T-helper 1 cell (primary cell): ENCODE measurements at places on chromosomes 7 and 10.

GRCh38 chr7:129095258-129095657 is 40.3 kb upstream of the TNPO3 start:
- no peak for DNase-seq

- DNase-seq = no peak
These were observed 38.7 kb downstream of the RAB18 start for GRCh38 chr10:27542812-27543211.

- no peak for DNase-seq
These were observed 5.6 kb upstream of the TRIP6 start for GRCh38 chr7:100861616-100861985.

DNA sequence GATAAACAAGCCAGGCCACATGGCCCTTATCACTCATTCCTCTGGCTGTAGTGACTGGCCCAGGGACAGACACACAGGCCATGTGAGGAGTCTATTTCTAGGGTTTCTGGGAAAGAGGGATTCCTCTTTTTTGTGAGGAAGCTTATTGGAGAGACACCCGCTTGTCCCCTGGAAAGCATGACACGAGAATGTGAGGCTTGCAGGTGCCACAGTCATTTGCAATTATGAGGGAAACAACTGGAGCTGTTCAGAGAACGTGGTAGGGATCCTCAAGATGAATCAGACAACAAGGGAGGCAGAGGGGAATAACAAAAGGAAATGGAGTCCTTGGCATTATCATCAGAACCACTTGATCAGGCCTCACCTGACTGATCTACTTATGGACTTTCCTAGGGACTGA is 64.5 kb downstream of the ADCYAP1R1 start:
- no peak for DNase-seq

DNA sequence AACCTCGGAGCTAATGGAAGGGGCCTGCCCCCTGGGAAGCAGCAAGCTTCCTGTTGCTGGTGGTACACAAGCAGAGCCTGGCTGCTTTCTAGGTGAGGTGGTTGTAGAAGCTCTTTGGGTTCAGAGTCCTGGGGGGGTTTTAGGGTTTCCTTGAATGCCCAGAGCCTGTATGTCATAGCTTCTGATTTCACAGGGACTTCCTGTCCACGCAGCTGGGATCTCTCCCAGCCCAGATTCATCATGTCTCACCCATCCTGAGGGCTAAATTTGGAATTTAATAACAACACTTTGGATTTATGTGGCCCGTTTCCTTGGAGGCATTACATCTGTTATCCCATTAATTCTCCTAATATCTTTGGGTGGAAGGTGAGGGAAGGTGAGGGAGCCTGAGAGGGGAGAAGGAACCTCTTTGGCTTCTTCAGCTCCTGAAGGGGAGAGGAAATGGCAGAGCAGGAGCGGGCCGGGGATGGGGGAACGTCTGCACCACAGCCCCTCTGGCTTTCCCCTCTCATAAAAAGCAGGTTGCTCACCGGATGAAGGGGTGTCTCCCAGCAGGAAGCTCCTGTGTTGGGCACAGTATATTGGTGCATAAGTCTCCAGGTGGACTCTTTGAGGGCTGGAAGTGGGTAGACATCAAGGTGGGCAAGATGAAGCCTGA is 19.7 kb downstream of the RPS24 start:
- no peak for DNase-seq

- no peak for DNase-seq
These were observed 669.1 kb upstream of the NRP1 start for GRCh38 chr10:34003561-34003960.

- DNase-seq = no peak
These were observed 6.9 kb upstream of the ZNF485 start for GRCh38 chr10:43599333-43599732.

DNA sequence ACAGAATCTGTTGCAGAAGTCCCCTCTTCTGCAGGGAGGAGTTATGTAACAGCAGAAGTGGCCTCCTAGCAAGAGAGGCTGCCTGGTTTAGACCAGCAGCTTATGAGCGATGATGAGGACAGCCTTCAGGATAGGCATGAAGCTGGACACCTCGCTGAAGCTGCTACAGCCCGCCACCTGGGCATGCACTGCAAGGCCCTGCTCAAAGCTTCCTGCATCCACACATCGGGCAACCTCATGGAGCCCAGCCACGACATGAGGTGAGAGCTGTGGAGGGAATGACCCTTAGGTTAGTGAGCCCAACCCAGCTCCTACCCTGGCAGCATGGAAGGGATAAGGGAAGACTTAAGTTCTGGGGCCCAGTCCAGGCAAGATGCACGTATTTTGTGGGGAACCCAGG is 24.7 kb downstream of the WNT8B start:
- DNase-seq = no peak

DNA sequence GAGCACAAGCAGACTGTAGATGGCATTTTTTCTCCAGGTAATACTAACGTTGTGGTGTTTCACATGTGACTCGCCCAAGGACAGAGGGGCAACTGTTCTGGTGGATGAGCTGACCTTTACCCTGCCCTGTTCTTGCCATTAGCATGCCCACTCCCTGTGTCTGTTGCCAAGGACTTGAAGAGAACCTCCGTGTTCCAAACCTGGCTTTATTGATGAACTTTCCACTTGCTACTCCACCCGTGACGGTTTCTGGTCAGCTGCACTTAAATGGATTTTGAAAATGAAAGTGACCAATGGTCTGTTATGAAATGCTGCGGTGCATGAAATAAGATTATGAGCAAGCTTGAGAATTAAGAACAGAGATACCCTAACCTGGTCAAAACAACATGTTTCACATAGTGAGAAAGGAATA is 30.4 kb downstream of the LRRC4 start:
- DNase-seq = no peak

DNA sequence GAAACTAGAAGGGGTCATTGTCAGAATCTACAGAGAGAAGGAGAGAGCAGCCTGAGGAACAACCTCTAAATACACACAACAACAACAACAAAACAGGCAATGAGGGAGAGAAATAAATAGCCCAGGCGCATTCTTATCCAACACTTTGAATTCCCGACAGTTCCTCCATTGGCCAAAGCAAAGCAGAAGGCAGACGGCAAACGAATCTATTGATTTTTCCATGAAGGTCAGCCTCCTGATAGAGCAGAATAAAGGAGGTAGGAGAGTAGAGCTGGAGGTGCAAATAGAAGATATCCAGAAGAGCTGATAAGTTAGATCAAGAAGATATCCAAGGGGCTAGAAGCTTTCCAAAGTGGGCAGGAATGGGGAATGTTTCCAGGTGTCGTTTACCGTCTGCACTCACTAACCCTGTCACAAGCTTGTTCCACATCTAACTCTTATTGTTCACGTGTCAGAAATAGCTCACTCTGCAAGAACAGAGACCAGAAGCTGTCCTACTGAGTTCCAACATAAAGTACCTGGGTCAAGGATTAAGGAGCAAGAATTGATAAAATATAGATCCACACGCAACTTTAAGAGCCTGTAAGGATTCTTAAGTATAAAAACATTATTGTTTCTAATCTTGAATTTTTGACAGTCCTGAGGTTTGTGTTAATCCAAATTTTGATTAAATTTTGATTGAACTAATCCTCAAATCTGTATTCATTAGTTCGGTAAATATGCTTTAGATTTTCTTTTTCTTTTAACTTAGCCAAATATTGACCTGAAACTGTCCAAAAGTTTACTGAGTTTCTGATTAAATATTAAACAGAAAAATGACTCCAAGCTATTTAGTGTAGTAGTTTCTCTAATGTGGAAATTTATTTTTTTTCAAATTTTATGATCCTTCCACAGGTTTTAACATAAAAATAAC is 45.7 kb downstream of the PTN start:
- DNase-seq = no peak

DNA sequence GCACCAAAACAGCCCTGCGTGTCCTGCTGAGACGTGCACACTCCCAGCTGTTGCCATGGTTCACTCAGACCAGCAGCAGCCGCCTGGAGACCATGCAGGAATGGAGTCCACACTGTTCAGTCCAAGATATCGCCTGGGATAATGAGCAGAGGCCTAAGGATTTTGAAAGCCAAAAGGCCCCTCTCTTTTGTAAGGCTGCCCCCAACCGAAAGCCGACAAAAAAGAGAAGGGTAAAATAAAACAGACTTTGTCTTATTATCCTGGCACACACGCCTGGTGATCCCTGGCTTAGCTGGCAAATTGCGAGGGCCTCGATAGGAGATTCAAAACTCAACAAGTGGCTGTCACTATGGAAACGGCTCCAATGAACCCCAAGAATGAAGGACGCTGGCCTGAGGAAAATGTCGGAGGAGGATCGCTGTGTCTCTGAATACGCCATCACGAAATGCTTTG is 263.6 kb downstream of the SKIDA1 start:
- no peak for DNase-seq

DNA sequence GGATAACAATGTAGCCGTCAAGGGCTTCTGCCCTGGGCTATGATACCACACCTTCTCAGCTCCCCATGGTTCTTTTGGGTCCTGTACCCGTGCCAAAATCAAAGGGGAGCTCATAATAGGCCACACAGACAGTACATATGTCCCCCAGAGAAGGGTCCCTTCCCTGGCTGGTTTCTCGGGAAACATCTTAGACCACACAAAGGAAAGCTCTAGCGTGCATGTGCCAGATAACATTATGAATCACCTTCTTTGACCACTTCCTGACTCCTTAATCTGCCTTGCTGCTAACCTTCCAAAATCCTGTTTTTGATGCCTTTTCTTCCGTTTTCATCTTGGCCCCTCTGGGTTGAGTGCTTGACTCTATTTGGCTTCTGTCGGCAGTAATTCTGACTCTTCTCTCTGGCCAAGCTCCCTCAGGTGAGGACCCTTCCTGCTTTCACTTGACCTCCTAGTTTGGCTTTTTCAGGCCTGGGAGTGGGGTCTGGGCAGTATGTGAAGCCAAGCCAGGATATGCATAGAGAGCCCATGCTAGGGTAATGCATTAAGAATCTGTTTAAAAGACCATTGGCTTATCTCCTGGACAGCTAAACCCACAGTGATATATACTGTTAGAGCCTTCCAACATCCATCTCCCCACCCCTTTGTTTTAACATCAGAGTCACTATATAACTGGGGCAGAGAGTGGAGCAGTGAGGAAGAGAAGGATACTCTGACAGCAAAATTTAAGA is 84.8 kb downstream of the ANLN start:
- DNase-seq = peak; percentile 45

DNA sequence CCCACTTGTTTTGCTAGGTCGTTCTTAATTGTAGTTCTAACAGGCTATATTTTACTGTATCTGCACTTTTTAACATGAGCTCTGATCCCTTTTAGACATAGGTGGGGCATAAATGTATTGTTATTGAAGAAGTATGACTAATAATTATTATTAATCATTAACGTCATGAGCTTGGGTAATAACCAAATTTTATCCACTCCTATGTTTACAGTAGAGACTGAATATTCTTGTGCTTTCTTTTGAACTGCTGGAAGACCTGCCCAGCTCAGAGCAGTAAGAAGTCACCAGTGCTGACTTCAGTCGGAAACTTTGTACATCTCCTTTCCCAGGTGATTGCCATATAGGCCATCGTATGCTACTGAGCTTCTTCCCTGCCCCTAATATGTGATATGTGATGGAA is 18.7 kb downstream of the PKD2L1 start:
- no peak for DNase-seq

DNA sequence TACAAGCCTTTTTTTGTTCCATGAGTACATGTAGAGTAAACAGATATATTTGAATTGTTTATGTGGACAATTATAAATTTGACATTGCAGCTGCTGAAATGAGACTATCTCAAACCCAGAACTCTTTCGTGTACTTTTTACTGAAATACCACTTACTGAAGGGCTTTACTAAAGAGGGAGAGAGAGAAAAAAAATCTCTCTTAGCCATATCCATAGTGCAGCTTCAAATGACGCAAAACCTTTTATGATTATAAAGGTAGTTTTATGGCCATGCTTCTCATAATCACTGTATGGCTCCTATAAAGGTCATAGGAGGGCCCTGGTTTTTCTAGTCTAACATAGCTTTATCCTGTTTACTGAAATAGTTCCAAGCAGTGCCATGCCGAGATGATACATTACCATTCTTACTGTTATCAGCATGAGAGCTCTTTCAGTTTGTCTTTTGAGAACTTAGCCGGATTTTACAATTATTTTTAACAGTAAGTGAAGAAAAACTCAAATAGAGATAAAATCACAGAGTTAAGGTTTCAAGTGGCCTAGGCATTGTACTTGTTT is 35.1 kb downstream of the KCND2 start:
- no peak for DNase-seq

DNA sequence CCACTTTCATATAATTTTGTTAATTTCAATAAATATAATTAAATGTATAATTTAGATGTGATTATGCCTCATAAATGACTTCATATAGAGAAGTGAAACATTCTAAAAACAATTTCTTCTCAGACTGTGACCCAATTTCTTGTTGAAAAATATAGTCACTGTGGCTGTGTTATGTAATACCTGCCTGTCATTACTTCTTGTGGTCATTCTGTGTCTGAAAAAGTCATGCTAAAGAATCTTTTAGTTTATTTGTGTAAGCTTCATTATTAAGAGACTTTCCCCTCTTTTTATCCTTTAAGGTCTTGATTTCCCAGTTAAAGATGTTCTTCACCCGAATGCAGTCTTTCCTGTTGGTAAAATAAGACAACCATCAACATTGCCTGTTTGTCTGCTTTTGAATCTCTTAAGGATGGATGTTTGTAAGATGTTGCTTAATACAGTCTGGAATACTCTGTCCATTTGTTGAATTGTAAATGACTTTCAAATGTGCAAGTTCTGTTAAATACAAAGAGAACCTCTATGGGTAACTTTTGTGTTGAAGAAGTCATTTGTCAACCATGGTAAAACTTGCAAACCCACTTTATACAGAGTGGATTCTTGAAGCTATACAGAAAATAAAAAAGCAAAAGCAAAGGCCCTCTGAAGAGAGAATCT is 16.0 kb downstream of the KAT6B start:
- DNase-seq = no peak

GRCh38 chr10:98461500-98461842 is 14.7 kb upstream of the HPS1 start:
- DNase-seq = no peak

DNA sequence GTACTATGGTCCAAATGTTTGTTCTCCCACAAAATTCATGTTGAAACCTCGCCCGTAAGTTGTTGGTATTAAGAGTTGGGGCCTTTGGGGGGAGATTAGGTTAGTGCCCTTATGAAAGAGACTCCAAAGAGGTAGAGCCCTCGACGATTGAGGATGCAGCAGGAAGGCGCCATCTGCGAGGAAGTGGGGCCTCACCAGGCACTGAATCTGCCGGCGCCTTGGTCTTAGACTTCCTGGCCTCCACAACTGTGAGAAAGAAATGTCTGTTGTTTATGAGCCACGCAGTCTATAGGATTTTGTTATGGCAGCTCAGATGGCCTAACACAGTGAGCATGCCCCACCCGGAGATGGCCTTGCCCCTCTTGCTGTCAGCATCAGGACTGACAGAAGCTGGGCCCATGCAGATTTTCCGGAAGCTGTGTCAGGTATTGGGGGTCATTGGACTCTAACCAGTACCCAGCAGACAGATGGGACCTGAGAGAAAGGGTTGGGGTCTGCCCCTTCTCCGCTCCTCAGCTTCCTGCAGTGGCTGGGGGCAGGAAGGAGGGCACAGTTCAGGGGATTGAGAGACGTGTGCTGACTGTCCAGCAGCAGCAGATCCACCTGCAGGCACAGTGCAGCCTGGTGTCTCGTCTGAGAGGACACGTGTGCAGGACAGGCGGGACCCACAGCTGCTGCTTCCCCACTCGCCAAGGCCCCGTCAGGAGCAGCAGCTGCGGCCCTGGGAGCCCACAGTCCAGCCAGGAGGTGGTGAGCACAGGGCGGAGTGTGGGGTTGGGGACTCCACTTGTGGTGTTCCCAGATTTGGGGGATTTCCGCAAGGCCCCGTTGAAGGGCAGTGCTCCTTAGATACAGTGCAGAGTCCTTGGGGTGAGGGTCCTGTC is 47.8 kb downstream of the MGMT start:
- no peak for DNase-seq
